ENCODE measurements at places on chromosomes 3 and 15. TPM values are rescaled to one million over a fixed set of nuclear protein-coding genes. Genes with fewer than 3 reads are reported as not detected.

Gene DPPA2
- total RNA-seq, result 1.6 TPM

Gene ILDR1
- 2.0 TPM for total RNA-seq

GRCh38 chr15:76252249-76252648 is 59.0 kb downstream of the ETFA start:
- H3K36me3 ChIP-seq, result peaks cover 20% of the 10 kb centered on the region
- no peak overlapping the region for H3K27ac ChIP-seq
- H3K27me3 ChIP-seq, result no peaks in the 10 kb centered on the region
- peak; percentile 47 for DNase-seq
- H3K4me3 ChIP-seq, result peak overlapping the region; percentile 9

GRCh38 chr3:122719273-122719921 is 38.8 kb downstream of the PARP14 start:
- no peak for DNase-seq
- H3K36me3 ChIP-seq, result no peaks in the 10 kb centered on the region
- no peaks in the 10 kb centered on the region for H3K27me3 ChIP-seq
- no peak overlapping the region for H3K4me3 ChIP-seq

GRCh38 chr15:70532531-70533186 is 230.7 kb downstream of the UACA start:
- H3K4me1 ChIP-seq, result peaks cover 10% of the 10 kb centered on the region
- no peak overlapping the region for H3K4me3 ChIP-seq
- H3K27ac ChIP-seq, result no peak overlapping the region
- H3K36me3 ChIP-seq, result no peaks in the 10 kb centered on the region
- DNase-seq, result no peak

DNA sequence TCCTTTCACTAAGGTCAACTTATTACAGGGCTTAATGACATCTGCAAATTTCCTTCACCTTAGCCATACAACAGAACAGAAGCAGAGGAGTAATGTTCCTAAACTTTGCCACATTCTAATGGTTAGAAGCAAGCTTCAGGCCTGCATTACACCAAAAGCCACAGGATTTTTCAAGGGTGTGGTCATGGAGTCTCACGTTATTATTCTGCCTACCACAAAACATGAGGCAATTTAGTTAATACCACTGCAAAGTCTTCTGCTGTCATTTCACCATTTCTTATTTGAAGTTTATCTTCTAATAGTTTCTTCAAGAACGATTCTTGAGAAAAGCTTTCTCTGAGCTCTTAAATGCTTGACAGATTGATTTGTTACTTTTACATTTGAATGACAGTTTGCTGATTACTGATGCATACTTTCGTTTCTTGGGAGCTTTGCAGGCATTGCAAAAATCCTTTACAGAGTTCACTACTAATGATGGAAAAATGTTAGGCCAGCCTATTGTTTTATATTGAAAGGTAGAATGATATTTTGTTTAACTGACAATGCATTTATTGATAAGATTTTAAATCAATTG is 1257.1 kb downstream of the NSUN3 start:
- no peaks in the 10 kb centered on the region for H3K4me1 ChIP-seq
- peak overlapping the region; percentile 2 for H3K27ac ChIP-seq
- H3K27me3 ChIP-seq, result no peaks in the 10 kb centered on the region
- no peaks in the 10 kb centered on the region for H3K36me3 ChIP-seq
- no peak for DNase-seq

- peak overlapping the region; percentile 94 for H3K4me3 ChIP-seq
- peaks cover 3% of the 10 kb centered on the region for H3K4me1 ChIP-seq
- H3K36me3 ChIP-seq, result no peaks in the 10 kb centered on the region
These were observed 1.1 kb downstream of the HYAL3 start for GRCh38 chr3:50297896-50298725.

DNA sequence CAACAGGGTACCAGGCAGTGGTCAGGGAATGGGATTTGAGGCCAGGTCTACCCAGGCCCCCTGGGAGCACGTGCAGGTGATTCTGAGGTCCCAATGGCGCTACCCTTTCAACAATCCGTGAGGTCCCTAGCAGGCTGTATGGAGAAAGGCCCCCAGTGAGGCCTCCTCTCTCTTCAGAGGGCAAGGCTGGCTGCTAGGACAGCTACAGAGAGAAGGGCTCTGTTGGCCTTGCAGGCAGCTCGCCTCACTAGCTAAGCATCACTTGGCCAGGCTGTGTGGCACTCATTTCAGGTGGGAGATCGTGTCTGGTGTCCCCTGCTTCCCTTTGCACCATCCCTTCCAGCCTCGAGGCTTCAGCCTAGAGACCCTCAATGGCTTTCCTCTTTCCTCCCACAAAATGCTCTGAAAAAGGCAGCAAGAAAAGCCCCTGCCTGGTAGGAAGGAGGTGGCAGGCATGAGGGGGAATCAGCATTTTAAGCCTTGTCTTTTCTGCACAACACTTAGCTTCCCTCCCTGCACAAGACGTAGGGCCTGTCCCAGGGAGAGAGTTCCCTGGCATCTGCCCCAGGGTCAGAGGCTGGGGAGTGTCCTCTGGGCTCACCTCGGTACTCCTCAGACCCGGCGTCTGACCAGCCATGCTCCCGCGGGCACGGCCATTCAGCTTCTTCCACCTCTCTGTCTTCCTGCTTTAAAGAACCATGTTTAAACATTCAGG is 111.8 kb downstream of the ASB7 start:
- no peaks in the 10 kb centered on the region for H3K27me3 ChIP-seq
- no peak for DNase-seq
- H3K4me3 ChIP-seq, result no peak overlapping the region
- no peak overlapping the region for H3K27ac ChIP-seq
- peaks cover 3% of the 10 kb centered on the region for H3K4me1 ChIP-seq
- H3K36me3 ChIP-seq, result no peaks in the 10 kb centered on the region

DNA sequence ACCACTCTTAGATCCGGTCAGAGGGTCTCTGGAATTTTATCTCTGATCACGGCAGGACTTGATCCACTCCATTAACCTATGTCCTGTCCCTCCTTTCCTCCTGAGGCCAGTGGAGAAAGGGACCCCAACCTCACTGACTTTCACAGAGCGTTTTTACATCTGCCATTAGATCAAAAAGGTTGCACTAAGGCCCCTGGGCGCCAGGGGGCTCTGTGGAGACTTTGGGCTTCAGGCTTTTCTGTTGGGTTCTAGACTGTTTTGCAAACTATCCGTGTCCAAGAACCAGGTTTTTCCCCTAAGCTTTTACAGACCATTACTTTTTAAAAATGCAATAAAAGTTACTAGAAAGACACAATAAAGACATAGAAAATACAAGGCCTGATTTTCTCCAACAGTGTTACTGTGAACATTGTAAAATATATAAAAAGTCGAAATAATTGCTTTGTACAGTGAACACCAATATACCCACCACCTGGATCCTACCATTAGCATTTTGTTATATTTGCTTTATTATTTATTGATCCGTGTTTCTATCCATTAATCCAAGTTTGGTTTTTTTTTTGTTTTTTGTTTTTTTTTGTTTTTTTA is 159.7 kb downstream of the POLR2M start:
- DNase-seq, result peak; percentile 92
- no peaks in the 10 kb centered on the region for H3K27me3 ChIP-seq
- no peaks in the 10 kb centered on the region for H3K4me1 ChIP-seq
- H3K36me3 ChIP-seq, result no peaks in the 10 kb centered on the region
- no peak overlapping the region for H3K4me3 ChIP-seq
- H3K27ac ChIP-seq, result no peak overlapping the region

DNA sequence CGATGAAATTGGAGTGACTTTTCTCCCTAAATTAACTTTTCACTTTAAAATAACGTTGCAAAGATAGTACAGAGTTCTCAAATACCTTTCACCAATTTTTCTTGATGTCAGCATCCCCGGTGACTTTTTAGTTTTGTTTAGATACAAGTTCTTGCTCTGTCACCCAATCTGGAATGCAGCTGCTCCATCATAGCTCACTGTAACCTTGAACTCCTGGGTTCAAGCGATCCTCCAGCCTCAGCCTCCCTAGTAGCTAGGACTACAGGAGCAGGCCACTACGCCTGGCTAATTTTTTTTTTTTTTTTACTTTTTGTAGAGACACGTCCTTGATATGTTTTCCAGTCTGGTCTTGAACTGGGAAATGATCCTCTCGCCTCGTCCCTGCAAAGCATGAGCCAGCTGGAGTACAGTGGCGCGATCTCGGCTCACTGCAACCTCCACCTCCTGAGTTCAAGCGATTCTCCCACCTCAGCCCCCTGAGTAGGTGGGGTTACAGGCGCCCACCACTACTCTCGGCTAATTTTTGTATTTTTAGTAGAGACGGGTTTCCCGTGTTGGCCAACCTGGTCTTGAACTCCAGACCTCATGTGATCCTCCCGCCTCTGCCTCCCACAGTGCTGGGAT is 747 bp downstream of the NSUN3 start:
- DNase-seq, result no peak
- peak overlapping the region; percentile 95 for H3K27ac ChIP-seq
- H3K4me3 ChIP-seq, result peak overlapping the region; percentile 95
- H3K36me3 ChIP-seq, result peaks cover 25% of the 10 kb centered on the region
- no peaks in the 10 kb centered on the region for H3K27me3 ChIP-seq
- peaks cover 4% of the 10 kb centered on the region for H3K4me1 ChIP-seq

Gene ROPN1B
- total RNA-seq, result not detected

GRCh38 chr15:49282366-49282765 is 112.3 kb downstream of the GALK2 start:
- DNase-seq, result no peak
- no peak overlapping the region for H3K4me3 ChIP-seq
- H3K4me1 ChIP-seq, result peaks cover 6% of the 10 kb centered on the region
- H3K27ac ChIP-seq, result no peak overlapping the region

DNA sequence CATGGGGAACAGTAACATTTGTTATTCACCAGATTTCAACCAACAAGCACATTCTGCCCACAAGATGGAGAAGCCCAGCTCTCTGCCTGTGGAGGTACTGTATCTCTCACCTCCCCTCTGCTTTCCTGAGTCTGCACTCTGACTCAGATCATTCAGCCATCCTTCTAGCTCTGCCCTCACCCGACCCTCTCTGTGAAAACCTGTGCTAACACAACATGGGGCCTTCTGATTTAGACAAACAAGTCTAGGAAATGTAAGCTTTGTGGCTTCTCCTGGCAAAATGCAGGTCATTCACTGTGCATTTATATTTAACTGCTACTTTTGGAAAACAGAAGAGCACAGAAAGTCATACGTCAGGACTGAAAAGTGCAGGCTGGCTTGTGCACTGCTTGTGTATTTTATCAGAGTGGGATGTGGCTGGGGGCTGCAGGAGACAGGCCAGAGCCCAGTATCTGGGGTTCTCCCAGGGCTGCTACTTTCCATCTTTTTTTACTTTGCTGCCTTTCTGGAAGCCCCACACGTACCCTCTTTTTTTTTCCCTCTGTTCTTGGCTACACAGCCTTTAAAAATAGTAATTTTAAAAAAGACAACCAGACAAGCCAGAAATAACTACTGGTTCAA is 50.8 kb downstream of the SUSD5 start:
- H3K27ac ChIP-seq, result no peak overlapping the region
- H3K4me3 ChIP-seq, result no peak overlapping the region
- H3K36me3 ChIP-seq, result no peaks in the 10 kb centered on the region

- peaks cover 92% of the 10 kb centered on the region for H3K36me3 ChIP-seq
- no peaks in the 10 kb centered on the region for H3K27me3 ChIP-seq
- no peaks in the 10 kb centered on the region for H3K4me1 ChIP-seq
These were observed 12.5 kb downstream of the RBM5 start for GRCh38 chr3:50100956-50101845.

Gene IL16
- 0.24 TPM for total RNA-seq

DNA sequence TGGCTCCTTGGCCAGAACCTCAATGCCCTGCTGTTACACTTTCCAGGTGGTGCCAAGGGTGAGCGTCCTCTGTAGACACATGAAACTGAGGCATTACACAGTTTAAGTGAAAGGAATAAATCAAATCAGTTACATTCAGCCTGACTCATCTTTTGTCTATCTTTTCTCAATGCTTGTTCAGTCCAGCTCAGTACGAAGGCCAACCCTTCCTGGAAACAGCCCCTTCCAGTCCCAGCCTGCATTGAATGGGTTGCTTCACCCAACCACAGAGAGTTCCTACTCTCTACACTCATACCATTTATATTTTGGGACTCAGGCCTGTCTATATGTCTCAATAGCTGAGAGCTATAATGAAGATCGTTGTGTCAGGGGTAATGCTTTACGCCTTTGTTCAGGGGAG is 363.6 kb downstream of the RORA start:
- no peaks in the 10 kb centered on the region for H3K4me1 ChIP-seq
- no peak overlapping the region for H3K27ac ChIP-seq
- H3K36me3 ChIP-seq, result no peaks in the 10 kb centered on the region

Gene LMAN1L
- not detected for total RNA-seq

DNA sequence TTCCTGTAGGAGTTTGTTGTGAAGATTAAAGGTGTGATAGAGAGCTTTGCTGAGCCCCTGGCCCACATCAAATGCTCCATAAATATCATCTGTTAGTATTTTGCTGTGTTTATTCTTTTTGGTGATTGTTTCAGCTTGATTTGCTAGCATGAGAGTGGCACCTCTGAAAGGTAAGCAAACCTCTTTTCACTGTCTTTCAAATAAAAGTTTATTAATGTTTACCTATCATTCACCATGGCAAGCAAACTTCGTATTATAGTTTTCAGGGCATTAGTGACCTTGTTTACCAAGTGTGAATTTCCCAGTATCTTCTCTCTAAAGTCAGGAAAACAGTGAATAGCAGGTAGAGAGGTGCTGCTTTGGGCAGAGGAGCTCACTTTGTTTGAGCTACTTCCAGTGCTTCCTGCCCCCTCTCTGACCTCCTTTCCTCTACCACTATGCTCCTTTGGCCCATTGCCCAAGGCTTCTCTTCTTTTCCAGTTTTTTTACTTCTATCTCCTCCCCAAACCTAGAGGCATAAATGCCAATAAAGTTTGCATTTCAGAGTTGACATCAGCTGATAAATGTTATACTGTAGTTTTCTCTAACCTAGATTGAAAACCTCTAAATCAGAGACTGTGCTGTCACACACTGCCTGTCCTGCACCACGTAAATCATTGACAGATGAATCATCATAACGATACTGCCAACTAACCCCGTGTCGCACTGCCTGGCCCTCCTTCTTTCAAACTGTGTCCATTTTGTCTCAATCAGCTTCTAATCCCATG is 569.0 kb downstream of the TUSC7 start:
- H3K27ac ChIP-seq, result no peak overlapping the region
- H3K27me3 ChIP-seq, result no peaks in the 10 kb centered on the region
- H3K36me3 ChIP-seq, result no peaks in the 10 kb centered on the region

Gene ISY1
- total RNA-seq, result 28.9 TPM

GRCh38 chr15:64507293-64507802 is 47.0 kb downstream of the ZNF609 start:
- peaks cover 7% of the 10 kb centered on the region for H3K4me1 ChIP-seq
- H3K4me3 ChIP-seq, result no peak overlapping the region
- H3K27me3 ChIP-seq, result no peaks in the 10 kb centered on the region
- peak overlapping the region; percentile 61 for H3K27ac ChIP-seq
- no peak for DNase-seq

Gene HSPBAP1
- total RNA-seq, result 3.3 TPM

- H3K36me3 ChIP-seq, result no peaks in the 10 kb centered on the region
- no peak for DNase-seq
- no peaks in the 10 kb centered on the region for H3K27me3 ChIP-seq
These were observed 124.4 kb upstream of the LIPC start for GRCh38 chr15:58307313-58307961.

DNA sequence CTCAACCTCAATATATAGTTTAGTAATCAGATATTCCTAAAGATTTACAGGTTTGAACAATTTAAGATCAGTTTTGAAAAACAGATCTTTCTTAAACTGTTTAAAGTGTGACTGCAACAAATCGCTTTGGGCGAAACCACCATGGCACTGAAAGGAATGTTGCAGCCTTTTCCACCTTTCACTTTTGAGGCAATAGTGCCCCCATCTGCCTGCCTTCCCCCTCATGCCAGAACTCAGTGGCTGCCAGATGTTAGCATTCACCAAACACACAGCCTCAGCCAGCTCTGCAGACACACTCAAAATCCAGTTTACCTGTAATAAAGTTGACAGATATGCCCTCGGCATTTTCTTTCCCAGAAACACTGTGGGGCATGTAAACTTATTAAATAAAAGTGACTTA is 3.3 kb downstream of the LYSMD4 start:
- peaks cover 5% of the 10 kb centered on the region for H3K4me1 ChIP-seq
- no peak overlapping the region for H3K27ac ChIP-seq
- DNase-seq, result peak; percentile 79
- peaks cover 11% of the 10 kb centered on the region for H3K36me3 ChIP-seq
- peaks cover 19% of the 10 kb centered on the region for H3K27me3 ChIP-seq
